MV-4-11 (cell line): ENCODE measurements at places on chromosomes 4 and X.

GRCh38 chr4:145797278-145797677, 117.3 kb downstream of the C4orf51 start:
- no peak for DNase-seq

DNA sequence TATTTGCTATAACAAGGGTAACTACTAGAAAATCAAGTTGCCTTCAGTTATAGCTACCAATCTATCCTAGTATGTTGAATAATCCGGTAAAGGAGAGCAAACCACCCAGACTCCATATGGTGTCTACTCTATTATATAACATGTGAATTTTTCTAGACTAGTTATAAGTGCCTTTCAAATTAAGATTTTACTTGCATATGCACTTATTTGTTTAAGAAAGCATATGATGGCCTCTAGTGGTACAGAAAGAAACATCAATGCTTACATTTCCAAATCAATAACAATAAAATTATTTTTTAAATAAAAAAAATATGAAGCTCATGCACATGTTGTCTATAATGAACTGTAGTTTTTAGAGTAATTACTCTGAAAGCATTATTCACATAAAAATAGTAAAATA, 1516.4 kb upstream of the PABPC4L start:
- DNase-seq: no peak

GRCh38 chrX:100829730-100830129, 9.5 kb downstream of the CSTF2 start:
- DNase-seq: peak; percentile 35

- DNase-seq: no peak
Measured at GRCh38 chrX:43615660-43616059, 40.4 kb upstream of the MAOA start.

DNA sequence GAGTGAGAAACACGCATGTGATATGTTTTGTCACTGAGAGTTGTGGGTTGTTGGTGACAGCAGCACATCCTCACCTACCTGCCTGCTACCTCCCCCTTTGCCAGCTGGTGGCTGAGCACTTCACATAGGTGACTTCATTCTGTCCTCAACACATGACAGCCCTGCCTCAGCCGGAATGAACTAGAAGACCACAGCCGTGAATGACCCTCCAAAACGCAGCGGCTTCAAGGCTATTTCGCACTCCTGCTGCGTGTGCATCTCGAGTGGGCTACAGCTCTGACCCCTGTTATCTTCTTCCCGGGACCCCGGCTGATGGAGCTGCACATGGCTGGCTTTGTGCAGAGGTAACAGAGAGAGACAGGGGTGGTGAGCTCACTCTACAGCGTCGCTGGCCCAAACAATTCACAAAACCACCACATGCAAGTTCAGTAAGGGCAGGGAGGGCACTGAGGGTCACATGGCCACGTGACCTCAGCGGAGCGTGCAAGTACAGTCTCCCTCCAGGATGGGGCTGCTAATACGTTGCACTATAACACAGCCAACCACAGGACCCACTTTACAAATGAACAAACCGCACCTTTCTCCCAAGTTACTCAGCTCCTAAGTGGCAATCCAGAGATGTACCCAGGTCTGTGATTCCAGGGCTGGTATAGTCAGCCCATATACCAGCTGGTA, 6.3 kb upstream of the PPP2R2C start:
- no peak for DNase-seq

DNA sequence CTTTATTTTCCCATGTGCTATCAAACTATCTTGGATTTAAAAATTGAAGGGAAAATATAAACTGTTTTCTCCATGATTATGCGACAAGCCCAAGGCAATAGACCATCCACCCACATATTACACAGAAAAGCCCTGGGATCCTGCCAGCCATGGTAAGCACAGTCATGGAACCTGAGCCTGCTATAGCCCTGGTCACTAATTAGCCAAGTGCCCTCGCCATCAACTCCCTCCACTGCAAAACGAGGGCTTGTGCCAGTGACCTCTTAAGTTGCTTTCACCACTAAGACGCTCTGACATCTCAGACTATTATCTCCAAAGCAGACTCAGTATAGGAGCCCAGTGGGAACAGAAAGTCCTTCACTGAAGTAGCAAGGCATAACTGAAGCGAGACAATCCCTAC, 69.2 kb downstream of the NLGN4X start:
- DNase-seq: no peak
